NCI-H2029 treated with DMSO at 0.1 percent for 48 hours (cell line): ENCODE measurements at places on chromosomes 3 and 15.

GRCh38 chr3:188685789-188686188 is 486.0 kb upstream of the TPRG1 start:
- DNase-seq, result no peak

DNA sequence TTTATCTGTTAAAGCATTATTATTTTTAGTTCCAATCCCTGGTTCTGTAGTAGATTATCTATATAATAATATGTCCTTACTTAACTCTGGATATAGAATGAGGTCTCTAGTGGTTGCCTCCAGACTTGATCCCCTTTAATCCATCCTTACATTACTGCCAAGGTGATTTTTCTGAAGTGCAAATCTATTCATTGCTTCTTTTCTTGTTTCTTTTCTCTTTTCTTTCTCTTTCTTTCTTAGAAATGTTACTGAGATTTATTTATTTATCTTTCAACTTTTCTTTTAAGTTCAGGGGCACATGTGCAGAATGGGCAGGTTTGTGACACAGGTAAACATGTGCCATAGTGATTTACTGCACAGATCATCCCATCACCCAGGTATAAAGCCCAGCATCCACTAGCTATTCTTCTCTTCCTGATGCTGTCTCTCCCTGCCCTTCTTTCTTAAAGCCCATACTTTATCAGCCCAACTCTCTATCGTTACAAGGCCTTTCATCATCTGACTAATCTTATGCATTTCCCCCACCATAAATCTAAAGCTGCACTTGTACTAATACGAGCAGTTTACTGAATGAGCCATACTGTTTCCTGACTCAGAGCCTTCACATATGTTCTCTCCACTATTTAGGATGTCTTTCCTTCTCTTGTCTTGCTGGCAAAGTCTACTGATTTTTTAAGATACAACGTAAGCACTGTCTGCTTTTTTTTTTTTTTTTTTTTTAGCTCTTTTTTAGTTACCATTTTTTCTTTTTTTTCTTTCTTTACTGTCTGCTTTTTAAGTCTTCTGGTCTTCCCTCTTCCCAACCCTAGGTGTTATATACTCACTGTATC is 4.6 kb downstream of the GLCE start:
- DNase-seq, result no peak

- no peak for DNase-seq
These were observed 287.2 kb downstream of the CGGBP1 start for GRCh38 chr3:87771337-87772192.

- DNase-seq, result no peak
These were observed 7.1 kb downstream of the THRB start for GRCh38 chr3:24487325-24488262.

DNA sequence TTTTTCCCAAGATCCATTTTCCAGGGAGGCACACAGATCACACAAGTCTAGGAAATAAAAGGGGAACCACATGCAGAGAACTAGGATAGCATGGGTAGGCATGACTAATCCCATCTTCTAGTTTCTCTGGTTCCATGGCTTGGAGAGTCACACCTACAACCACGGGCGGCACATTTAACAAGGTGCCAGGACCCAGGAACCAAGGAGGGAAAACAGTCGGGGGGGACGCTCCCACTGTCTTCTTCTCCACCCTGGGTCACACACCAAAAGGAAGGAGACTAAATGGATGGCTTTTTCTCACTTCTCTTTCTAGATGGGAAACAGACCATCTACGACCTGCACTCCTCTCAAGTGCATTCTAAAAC is 4.6 kb upstream of the SMCO1 start:
- DNase-seq, result no peak

- DNase-seq, result no peak
These were observed 63.1 kb downstream of the STRIT1 start for GRCh38 chr3:155230382-155230781.

GRCh38 chr3:41819236-41819635 is 142.7 kb downstream of the ULK4 start:
- no peak for DNase-seq

- DNase-seq, result no peak
These were observed 751.0 kb downstream of the VGLL3 start for GRCh38 chr3:86239946-86240345.

- no peak for DNase-seq
These were observed 19.4 kb downstream of the BCL2L10 start for GRCh38 chr15:52093167-52093538.

- no peak for DNase-seq
These were observed 82.5 kb downstream of the ADAMTS17 start for GRCh38 chr15:100259266-100259665.

GRCh38 chr15:53586799-53587198 is 172.7 kb downstream of the WDR72 start:
- no peak for DNase-seq
